T-helper 9 cell (primary cell): ENCODE measurements at places on chromosomes 11 and 22.

DNA sequence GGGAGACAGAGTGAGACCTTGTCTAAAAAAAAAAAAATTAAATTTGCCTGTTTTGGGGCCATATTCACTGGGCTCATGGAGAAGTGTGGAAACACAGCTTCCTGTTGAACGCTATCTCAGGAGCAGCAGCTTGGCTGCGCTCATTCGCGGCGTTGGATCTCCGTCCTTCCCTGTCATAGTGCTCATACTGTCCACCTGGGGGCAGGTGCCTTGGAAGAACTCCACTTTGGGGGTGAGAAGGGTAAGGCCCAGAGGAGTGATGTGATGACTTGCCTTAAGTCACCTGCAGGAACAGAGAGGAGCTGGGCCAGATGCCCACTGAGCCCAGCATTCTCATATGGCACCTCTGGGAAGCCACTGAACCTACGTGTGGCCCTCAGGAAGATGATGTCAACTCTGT lies 82.8 kb downstream of the CABIN1 start:
- DNase-seq = no peak

DNA sequence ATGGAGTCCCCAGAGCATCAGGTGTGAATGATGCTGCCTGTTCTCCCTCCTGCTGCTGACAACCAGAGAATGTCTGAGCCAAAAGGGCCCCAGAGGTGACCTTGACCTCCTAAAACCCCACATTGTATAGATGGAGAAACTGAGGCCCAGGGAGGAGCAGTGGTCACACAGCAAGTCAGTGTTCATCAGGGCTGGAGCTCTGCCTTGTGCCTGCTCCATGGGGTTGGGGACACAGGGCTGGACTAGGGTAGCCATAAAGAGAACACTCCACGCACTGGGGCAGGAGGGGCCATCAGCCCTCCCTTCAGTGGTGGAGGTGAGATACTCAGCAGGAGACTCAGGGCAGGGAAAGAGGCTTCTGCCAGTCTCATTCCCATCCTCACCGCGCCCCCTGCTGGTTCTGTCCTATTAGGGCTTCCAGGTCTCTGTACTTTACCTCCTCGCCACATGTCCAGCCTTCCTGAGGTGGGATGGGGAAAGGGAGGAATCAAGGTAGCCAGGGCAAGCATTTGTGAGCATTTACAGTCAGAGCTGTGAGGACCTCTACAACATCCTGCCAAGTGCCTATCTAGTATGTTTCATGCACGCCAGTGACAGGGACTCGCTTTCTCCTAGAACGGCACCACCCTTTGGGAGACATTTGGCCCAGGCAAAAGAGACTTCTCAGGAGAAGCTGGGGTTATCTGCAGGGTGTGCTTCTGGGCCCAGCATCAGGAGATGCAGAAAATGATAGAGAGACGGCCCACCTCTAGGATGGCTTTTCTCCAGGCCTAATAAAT lies 43.2 kb downstream of the NEU3 start:
- DNase-seq = peak; percentile 48

DNA sequence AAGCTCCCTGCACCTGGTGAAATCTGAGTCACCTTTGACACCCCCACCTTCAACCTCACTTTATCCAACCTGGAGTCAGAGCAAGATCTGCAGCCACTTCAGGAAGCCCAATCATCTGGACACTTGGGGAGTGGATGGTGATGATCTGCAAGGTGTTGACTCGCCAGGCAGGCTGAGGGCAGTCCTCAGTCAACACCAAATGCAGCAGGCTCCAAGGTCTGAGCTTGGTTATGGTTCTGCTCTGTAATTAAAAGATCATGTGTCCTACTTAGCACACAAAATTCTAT lies 446.9 kb downstream of the BRD1 start:
- no peak for DNase-seq

GRCh38 chr11:65141896-65142494 lies 7.7 kb upstream of the SYVN1 start:
- DNase-seq = no peak

DNA sequence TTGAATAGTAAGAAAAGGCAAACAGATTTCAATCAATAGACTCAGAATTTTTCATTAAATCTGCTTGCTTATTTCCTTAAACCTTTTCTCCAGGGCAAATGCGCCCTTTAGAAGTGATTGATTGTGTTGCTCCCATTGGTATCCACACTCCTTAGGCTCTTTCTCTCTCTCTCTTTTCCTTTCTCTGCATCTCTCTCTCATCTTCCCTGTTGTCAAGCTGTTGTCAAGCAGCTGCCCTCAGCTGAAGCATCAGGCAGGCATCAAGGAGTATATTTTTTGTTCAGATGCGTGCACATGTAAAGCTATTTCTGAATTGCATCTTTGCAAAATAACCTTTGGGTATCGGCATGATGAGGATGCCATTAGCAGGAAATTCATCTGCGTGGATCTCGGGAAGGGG lies 107.2 kb upstream of the PLET1 start:
- no peak for DNase-seq

DNA sequence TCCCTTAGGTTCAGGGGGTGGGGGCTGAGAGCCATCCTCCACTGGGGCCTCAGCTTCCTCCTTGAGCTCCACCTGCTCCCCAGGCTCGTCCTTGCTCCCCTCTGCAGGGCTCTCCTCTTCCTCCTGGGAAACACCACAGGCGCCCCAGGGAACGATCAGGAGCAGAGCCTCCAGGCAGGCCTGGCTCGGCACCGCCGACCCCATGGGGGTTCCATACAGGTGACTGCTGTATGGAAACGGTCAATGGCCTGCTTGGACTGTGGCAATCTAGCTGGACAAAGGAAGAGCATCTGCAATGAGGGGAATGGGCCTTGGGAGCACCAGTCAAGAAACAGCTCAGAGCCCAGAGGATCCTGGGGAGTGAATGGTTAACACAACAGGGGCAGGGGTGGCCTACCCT lies 7.9 kb downstream of the HYOU1 start:
- DNase-seq = no peak

DNA sequence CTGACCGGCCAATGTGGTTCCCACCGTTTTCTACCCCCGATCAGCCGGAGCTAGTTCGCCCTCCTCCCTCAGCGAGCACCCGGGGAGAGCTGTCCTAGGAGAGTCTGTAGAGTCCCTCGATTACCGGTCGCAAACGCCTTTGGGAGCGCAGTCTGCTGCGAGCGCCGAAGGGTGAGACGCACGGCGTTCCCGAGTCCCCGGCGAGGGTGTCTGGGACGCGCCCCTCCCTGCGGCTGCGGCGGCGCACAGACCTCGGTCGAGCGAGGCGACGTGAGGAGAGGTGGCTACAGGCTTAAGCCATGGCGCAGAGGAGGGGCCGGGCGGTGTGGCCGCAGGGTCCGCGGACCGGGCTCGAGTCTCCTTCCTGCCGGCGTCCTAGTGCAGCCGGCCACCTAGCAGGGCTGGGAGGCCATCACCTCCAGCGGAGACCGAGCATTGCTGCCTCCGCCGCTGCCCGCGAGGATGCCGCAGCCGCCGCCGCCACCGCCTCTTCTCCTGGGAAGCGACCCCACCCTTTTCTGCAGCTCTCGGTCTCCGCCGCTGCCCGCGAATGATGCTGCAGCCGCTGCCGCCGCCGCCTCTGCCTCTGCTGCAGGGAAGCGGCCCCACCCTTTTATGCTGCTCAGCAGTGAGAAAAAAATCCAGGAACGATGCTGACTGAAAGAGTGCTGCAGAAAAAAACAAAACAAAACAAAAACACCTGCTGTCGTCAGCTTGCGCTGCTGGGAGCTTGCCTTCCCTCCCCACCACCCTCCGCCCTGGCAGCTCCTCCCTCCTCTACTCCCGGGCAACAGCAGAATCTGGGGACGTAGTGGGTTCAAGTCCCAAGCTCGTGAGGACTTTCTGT lies at the start of gene MAP6:
Gene MAP6 (minus strand): TSS at position 588 of the 847 bp plus-strand sequence. CDS start 669 bp downstream, outside the sequence.
- DNase-seq = no peak

GRCh38 chr22:24001314-24001713 lies 3.9 kb downstream of the GSTT4 start:
- DNase-seq = no peak

- peak; percentile 50 for DNase-seq
Observed at GRCh38 chr22:44455151-44455962, 42.7 kb downstream of the RTL6 start.

GRCh38 chr22:28514321-28514821 lies 165.3 kb downstream of the TTC28 start:
- DNase-seq = no peak

- no peak for DNase-seq
Observed at GRCh38 chr11:109971184-109971523, 122.0 kb upstream of the ZC3H12C start.

- no peak for DNase-seq
Observed at GRCh38 chr11:130299978-130300377, 14.7 kb downstream of the ZBTB44 start.

GRCh38 chr11:45933846-45934579 lies 11.6 kb downstream of the LARGE2 start:
- DNase-seq = no peak

DNA sequence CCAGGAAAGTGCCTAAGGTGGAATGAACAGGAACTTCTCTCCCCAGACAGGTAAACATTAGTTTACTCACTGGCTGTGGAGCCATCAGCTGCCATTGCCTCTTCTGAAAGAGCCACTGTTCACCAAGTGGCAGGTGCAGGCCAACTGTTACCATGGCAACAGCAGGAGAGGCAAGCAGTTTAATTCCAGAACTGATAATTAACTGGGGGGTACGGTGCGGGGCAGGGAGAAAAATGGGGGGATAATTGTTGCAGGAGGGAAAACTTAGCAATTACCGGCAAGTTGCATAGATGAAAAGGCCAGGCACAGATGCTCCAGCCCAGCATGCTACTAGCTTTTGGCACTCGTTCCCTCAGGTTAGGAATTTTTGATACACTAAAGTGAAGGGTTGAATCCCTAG lies 85.1 kb downstream of the TRIM44 start:
- no peak for DNase-seq

GRCh38 chr11:86449993-86450629 lies 75.4 kb downstream of the CCDC81 start:
- DNase-seq = no peak

GRCh38 chr11:108891909-108892511 lies 227.1 kb downstream of the DDX10 start:
- DNase-seq = no peak

DNA sequence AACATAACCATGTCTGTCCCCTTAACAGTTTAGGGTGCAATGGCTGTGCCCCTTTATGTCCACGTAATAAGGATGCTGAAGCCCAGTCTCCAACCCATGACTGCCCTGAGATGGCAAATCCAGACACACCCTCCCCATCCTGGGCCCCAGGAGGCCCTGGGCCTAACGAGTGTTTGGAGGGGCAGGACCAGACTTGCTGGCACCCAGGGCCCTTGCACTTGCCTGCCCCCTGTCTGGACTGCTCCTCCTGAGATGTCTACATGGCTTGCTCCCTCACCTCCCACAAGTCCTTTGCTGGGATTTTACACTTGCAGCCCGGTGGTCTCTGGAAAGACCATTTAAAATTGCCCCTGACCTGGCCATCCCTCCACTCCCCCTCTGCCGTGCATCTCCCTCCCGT lies 132.2 kb upstream of the NECTIN1 start:
- no peak for DNase-seq

- no peak for DNase-seq
Observed at GRCh38 chr22:45583504-45583903, 80.8 kb downstream of the FBLN1 start.

GRCh38 chr22:19307872-19308271 lies 16.4 kb upstream of the CLTCL1 start:
- no peak for DNase-seq

GRCh38 chr22:46377525-46378425 lies 42.3 kb downstream of the TRMU start:
- no peak for DNase-seq

DNA sequence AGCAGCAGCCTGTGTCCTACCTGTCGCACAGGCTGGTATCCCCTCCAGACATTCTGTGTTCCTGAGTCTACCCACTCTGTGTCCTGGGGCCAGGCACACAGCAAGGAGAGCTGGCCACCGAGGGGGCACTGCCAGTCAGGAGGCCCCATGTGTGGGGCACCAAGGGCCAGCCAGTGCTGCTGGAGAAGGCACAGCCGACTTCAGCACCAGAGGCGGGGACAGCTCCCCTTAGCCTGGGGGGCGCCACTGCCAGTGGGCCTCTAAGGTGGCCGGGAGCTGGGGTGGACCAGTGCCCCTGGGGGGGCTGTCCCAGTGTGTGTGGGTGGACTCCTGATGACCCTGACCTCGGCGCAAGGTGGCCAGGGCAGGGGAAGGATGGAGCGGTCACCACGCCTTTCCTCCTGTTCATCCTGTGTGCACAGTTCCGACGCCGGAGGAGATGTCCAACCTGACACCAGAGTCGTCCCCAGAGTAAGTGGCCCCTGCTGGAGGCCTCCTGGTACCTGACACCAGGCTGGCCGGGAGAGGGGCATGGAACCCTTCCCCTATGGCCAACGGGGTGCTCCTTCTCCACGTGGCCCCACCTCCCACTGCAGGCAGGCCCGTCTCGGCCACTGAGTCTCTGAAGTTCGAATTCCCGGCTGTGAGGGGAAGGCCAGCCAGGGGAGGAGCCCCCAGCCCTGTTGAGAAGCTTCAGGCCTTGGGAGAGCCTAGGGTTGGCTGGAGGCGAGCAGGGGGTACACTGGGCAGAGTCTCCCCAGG lies 35.4 kb downstream of the MOB2 start:
- DNase-seq = no peak

GRCh38 chr11:66919923-66920322 lies 38.3 kb downstream of the PC start:
- DNase-seq = no peak

GRCh38 chr11:3786781-3787428 lies 10.4 kb downstream of the NUP98 start:
- no peak for DNase-seq
